Iris pigment epithelial cell (primary cell): ENCODE measurements at places on chromosomes 7 and 10.
A peak's percentile ranks its signal among the peaks of the same experiment; 100 is the strongest.

GRCh38 chr10:28468707-28469483 lies 64.0 kb upstream of the WAC start:
- DNase-seq = no peak

GRCh38 chr7:118129041-118129795 lies 54.7 kb upstream of the LSM8 start:
- no peak for DNase-seq

- DNase-seq = no peak
These were observed 580.1 kb downstream of the GRID1 start for GRCh38 chr10:85786401-85786899.

DNA sequence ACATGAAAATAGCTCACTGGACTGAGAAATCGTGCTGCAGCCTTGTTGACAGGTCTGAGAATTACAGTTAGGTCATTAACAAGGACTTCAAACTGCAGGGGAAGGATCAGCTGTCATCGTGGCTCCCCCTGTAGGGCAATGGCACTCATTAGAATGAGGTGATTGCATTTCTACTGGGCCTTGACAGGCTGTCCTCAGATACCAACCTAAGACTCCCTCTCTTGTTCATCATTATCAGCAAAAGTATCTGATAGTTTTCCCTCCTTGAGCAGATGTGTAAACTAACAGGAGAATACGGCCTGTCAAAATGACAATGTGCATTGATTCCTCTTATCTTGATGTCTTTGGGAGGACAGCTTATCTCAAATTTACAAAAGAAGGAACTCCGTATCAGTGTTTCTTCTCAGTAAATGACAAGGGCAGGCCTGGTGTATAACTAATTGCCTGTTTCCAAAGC lies 648.5 kb upstream of the LRRN3 start:
- peak; percentile 34 for DNase-seq

DNA sequence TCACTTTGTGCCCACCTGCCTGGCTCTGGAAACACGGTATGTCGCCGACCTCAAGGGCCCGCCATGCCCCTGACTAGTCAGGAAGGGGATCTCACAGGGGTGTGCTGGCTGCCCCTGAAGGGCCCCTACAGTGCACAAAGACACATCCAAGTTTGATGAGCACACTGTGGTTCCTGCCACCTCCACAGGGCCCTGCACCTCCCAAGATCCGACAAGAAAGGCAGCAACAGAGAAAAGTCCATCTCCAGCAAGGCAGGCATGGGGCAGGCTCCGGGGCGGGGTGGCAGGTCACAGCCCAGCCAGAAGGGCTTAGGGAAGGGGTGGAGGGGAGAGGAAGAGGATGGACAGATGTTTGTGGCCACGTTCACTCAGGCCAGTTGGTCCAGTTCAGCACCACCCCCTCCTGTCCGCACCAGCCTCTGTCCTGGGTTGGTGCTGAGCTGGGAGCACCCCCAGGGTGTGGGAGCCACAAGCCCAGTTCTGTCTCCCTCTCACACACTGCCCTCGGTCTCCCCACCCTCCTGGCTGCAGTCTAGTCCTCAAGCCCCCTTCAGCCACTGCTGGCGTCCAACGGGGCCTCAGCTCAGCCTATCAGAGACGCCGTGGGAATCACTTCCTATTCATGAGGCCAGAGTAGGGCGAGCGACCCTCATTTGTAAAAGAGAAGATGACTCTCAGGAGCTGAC lies 11.5 kb downstream of the DRGX start:
- DNase-seq = no peak

GRCh38 chr10:60353519-60354258 lies 36.0 kb downstream of the ANK3 start:
- no peak for DNase-seq

- no peak for DNase-seq
These were observed 228.1 kb upstream of the KLF14 start for GRCh38 chr7:130962109-130962508.

GRCh38 chr7:24102988-24103387 lies 181.0 kb upstream of the NPY start:
- no peak for DNase-seq

DNA sequence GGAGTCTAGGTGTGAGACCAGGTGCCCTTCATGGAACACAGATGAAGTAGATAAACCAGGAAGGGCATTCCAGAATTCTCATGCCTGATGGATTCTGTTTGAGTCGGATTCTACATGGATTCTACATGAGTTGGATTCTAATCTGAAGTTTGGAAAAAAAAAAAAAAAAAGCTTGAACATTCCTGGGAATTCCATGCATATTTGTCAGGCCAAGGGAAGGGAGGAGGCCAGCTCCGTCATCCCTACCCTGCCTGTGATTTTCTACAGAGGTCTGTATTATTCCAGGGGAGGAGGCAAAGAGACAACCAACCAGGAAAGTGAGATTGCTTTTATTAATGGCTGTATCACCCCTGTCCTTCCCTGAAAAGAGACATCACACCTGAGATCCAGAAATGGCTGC lies 27.8 kb upstream of the EBLN1 start:
- DNase-seq = peak; percentile 19

- DNase-seq = peak; percentile 75
These were observed 739.5 kb downstream of the SORCS1 start for GRCh38 chr10:106424981-106425380.

DNA sequence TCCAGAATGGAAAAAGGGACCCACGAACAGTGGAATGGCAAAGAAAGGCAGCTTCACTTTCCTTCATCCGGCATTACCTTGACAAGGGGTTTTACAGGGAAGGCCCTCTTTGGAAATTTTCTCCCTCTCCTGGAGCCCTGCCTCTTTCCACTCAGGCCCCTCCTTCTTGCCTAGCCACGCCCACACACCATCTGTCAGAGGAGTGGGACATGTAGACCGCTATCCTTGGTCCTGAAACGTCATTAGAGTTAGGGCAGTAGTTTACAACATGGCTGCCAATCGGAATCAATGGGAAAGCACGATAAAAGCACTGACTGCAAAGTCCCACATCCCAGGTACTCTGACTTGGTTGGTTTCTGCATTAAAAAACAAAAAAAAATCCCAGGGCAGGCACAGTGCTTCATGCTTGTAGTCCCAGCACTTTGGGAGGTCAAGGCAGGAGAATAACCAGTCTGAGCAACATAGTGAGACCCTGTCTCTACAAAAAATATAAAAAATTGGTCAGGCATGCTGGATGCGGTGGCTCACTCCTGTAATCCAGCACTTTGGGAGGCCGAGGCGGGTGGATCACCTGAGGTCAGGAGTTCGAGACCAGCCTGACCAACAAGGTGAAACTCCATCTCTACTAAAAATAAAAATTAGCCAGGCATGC lies 96.4 kb downstream of the MARCHF5 start:
- peak; percentile 71 for DNase-seq

- no peak for DNase-seq
These were observed 31.8 kb downstream of the CHST3 start for GRCh38 chr10:71995887-71996575.

- no peak for DNase-seq
These were observed 301.9 kb downstream of the CDK14 start for GRCh38 chr7:90897961-90898469.

- DNase-seq = peak; percentile 24
These were observed 32.8 kb upstream of the SFTPD start for GRCh38 chr10:79981450-79982361.

DNA sequence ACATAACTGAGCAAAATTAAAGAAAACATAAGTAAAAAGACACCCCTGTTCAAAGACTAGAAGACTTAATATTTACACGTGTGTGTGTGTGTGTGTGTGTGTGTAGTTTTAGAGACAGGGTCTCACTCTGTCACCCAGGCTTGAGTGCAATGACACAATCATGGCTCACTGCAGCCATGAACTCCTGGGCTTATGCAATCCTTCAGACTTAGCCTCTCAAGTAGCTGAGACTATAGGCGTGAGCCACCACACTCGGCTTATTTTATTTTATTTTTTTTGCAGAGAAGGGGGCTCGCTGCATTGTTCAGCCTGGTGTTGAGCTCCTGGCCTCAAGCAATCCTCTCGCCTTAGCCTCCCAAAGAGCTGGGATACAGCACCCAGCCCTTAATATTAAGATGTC lies 90.3 kb downstream of the JMJD1C start:
- DNase-seq = peak; percentile 32

DNA sequence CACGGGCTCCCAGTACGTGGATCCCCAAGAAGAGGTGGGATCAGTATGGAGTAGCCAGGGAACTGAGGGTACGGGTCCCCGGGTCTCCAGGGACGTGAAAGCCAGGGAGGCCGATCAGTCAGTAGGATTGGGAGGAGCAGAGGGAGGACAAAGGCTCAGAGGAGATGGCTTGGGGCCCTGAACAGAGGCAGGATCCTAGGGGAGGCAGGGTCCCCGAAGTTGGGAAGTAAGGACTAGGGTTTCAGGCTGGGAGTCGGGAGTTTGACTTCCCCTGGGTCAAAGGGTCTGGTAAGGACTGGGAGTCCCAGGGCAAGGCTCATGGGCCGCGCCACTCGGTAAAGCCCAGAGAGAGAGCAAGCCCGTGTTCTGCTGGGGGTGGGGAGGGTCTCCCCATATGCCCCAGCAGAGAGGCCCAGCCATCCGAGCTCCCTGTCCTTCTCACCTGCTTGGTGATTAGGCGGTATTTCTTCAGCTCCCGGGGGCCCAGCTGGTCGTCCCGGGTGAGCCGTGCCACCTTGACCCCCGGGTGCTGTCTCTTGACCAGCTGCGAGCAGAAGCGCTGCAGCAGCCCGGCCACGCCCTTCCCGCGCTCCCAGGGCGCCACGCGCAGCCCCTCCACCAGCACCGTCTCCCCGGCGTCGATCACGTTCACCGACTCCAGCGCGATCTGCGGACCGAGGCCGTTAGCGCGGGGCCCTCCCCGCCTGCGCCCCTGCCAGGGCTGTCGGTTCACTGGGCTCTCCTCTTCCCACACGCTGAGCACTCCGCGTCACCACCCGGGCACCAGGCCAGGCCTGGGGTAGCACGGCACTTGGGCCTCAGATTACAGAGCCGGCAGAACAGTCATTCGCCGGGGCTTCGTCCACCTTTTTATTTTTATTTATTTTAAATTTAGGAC lies 7.0 kb downstream of the NAT16 start:
- DNase-seq = peak; percentile 42

- DNase-seq = no peak
These were observed 9.2 kb downstream of the ZNF775 start for GRCh38 chr7:150388306-150388705.
